ENCODE measurements at places on chromosomes 5 and 9.

DNA sequence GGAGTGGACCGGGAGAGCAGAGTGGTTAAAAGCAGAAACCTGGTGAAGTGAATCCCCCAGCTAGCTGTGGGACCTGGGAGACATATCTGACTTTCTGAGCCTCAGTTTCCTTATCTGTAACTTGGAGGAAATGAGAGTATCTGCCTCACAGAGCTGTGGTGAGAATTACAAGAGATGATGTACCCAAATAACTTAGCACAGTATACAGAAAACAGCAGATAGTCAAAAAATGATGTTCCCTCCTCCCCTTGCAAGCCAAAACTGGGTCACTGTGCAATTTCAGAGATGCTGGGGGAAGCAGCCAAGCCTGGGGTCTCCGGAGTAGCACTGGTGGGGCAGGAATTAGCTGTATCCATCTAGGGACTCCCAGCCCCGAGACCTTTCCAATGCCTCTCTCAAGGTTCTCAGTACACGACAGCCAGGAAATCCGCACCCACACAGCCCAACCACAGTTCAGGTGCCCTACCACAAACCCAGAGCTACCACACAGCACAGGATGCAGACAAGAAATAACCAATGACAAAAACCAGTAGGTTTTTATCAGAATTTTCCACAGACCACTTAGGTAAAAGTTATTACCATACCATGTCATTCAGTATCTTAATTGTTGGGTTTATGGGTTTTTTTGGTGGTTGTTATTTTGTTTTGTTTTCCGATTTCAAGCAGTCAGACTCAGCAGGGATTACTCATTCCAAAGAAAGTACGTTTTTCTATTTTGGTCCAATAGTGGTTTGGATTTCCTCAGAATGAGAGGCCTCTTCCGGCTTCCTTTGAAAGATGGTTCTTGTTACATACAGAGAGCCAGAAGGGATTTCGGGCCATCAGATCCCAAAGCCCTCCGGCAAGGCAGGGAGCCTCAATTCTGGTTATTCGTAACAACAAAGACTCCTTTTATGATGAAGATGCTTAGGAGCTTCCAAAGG, 4.9 kb upstream of the HRH2 start:
- DNase-seq = peak; percentile 63

GRCh38 chr5:126044111-126044668, 379.0 kb upstream of the GRAMD2B start:
- no peak for DNase-seq

DNA sequence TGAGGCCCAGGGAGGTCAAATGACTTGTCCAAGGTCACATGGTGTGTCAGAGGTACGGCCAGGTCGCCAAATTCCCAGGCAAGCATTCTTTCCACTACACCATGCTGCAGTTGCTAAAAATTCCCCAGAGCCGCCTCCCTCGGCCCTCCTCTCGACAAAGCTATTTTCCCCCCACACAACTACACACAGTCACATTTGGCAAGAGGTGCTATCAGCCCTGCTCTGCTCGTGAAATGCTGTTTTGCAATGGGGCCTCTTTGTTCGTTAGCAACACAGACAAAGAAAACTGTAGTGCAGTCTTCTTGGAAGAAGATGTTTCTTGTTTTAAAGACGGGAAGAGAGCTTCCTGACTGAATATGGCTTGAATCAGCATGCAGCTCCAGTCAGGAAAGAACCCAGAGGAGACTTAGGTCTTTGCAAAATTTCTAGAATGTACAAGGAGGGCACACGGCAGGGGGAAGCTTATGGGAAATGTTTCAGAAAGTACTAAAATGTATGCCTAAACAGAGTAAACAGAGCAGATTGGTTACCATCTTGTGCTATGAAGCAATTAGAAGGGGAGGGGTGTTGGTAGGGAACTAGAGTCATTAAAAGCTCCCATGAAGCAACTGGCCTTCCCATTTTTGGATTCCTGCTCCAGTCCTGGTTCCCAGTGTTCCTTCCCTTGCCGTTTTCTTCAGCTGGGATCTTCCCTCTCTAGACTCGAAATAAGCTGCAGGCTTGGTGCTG, 14.2 kb downstream of the SLIT3 start:
- DNase-seq = no peak

DNA sequence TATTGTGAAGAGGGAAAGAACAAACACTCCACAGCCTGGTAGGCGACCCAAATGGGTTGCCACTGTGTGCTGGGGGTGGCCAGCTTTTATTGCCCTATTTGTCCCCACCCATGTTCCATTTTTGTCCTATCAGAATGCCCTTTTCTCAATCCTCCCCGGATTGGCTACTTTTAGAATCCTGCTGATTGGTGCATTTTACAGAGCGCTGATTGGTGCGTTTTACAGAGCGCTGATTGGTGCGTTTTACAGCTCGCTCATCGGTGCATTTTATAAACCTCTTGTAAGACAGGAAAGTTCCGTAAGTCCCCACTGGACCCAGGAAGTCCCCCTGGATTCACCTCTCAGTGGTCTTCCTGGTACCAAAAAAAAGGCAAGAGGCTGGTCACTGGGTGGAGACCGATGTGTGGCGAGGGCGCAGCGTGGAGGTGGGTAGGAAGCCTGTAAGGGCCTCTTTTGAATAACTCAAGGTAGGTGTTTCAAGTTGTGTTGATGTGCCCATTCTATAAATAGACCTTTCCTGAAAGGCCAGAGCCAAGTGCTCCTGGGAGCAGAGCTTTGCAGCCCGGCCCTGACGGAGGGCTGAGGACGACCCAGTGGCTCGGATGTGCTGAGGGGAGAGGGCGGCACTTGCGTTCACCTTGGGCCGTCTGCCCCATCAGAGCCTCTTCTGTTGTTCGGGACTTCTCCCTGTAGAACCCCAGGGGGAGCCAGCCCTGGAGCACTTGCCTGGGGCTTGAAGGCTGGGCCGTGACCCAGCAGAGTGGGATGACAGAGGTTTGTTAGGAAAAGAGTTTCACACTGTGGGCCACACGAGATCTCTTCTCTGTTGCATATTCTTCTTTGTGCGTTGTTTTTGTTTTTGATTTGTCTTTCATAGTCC, 7.2 kb upstream of the GFPT2 start:
- no peak for DNase-seq

- no peak for DNase-seq
Measured at GRCh38 chr5:42653705-42654104, 102.9 kb upstream of the CCDC152 start.

DNA sequence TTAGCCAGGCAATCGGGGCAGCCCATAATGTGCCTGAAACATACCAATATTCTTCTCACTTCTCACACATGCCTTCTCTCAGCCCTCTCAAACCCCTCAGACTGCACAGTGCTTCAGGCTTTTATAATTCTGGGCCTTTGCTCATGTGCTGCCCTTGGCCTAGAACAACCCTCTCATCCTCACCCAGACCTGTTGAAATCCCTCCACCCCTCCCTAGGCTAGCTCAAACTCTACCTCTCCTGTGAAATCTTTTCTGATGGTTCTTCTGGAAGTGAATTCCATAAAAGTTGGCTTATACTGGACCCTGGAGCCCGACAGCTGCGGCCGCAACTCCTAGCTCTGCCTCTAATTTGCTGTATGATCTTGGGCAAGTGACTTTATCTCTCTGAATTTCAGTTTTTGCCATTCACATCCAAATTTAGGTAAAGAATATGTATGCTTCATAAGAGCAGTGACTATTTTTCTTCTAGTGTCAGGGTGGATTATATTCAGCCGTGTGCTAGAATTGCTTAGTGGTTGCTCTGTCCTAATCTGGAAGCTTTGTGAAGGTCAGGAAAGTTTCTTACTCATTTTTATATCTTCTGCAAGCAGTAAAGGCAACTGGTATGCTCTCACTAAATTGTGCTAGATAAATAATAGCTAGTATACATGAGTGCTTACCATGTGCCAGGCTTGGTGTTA, 221.4 kb downstream of the MAPKAP1 start:
- no peak for DNase-seq

- DNase-seq = no peak
Measured at GRCh38 chr9:99851500-99851822, 29.8 kb downstream of the NR4A3 start.

DNA sequence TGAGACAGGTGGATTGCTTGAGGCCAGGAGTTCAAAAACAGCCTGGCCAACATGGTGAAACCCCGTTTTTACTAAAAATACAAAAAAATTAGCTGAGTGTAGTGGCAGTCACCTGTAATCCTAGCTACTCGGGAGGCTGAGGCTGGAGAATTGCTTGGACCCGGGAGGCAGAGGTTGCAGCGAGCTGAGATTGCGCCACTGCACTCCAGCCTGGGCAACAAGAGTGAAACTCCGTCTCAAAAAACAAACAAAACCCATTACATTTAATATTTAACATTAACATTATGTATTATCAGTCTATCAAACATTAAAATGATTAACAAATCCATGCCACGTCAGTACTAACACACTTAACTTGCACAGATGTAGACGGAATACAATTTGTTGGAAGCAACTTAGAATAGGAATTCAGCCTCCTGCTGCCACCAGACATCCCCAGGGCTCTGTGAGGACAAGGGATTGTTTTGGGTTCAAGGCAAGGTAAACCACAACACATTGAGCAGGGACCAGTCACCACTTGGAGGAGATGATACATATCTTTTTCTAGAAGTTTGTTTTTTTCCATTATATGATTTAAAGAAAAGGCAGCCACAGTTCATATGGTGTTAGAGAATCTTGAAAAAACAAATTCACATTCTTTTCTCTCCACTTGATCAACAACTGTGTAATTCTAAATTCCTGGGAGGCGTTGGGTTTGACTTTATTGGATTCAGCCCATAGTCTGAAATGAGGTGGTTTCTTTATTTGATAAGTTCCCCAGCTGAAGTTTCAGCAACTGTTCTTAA, 104.1 kb upstream of the BASP1 start:
- DNase-seq = no peak

DNA sequence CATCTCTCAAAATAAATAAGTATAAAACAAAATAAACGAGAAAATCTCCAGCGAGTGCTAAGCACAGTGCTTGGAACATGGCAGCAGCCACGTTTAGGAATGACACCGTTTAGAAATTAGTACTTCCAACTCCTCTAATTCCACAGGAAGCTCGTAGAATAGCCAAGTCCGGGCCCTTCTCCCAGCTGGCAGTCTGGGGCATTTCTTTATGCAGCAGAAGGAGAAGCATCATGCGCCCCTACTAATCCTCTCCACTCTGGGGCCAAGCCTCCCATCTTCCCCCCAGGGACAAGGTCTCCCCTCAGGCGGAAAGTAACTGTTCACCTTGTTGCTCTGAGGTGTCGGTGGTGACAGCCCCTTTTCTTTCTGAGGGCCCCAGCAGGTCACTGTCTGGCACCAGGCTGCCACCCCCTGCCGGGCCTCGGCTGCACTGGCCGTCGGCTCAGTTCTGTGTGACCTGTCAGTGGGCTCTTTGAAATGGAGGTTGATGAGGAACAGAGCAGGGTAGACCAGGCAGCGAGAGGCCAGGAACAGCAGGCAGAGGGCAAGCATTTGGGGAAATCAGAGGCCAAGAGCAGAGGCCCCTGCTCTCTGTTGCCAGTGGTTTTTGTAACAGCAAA, 113.5 kb upstream of the WWC1 start:
- DNase-seq = no peak

- DNase-seq = no peak
Measured at GRCh38 chr9:125479846-125480615, 218.4 kb downstream of the GAPVD1 start.

DNA sequence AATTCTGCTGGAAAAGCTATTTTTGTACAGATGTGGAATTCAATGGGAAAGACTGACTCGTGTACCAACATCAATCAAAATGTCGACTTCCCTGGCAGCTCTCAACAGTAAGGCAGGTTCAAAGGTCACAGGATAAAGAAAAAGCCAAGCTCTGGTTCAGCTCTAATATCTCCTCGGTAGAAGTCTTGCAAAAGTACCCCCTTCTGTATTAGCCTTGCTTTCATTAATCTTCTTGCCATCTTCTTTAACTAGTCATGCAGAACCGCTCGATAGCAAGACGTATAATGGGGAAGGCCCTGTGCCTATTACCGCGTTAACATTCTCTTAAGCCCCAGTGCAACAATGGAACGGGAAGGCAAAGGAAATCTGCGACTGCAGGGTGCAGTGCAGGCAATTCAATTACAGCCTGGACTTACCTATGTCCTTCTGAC, 201.2 kb downstream of the GAPVD1 start:
- DNase-seq = no peak

DNA sequence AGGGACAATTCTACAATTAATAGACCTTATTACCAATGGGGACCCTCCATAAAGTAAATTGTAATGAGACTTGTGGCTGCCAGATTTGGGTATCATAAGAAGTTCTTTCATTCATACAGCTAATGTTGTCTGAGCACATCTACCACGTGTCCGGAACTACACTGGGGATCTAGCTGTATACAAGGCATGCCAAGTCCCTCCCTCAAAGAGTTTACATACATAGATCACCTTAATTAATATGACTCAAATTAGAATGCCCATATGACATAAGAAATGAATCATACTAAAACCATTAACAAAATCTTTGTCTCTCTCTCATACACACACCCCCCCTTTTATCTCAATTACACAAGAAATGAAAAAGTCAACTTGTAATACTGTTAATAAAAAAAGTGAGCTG, 18.0 kb upstream of the NR4A3 start:
- no peak for DNase-seq

- DNase-seq = no peak
Measured at GRCh38 chr5:154498994-154499393, 21.0 kb upstream of the HAND1 start.

DNA sequence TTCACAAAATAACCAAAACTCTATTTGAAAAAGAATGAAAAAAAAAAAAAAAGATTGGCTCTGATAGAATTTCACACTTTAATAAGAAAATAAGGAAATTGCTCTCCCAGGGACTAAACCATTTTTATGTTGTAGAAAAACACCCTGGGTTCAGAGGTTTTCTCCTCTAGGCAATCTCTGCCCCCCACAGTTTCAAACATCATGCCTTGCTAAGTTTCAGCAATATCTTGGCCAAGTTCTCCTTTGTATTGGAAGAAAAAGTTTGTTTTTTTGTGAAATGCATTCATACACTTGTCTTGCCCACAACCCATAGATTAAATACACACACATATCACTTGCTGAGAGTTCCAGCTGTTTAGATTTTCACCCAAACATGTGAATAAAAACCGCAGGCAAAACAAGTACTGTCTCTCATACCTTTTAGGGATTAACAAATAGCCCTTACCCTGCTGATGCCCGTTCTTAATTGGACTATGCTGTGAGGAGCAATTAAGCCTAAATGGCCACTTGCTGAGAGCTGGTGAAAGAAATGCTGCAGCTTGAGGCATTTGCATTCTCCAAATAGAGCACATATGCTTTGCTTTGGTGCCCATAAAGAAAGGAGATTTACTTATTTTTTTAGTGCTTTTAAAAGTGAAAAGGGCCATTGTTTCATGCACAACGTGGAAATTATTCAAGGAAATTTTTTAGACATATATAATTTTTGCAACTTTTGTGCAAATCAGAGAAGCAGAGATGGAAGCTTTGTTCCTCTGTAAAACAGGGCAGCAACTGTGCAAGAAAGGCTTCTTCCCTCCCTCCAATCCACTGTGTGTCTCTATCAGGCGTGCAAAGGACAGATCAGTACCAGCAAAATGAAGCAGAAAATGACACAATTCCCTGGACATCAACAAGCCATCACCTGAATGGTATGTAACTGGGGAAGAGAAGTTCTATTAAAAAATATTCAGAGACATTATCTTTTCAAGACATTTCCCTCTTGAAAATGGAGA, 262.4 kb upstream of the KIF2A start:
- no peak for DNase-seq

Data from stimulated activated CD4-positive, alpha-beta T cell treated with anti-CD3 and anti-CD28 coated beads, Interleukin-4, amount 100 ng/mL, for 48 hours (primary cell).